Activated naive CD4-positive, alpha-beta T cell treated with anti-CD3 and anti-CD28 coated beads, Interleukin-2, amount 50 U/mL, for 72 hours (primary cell): ENCODE measurements at places on chromosomes 6 and 20.

GRCh38 chr20:39302312-39302711 is 340.2 kb downstream of the DHX35 start:
- no peak for DNase-seq

DNA sequence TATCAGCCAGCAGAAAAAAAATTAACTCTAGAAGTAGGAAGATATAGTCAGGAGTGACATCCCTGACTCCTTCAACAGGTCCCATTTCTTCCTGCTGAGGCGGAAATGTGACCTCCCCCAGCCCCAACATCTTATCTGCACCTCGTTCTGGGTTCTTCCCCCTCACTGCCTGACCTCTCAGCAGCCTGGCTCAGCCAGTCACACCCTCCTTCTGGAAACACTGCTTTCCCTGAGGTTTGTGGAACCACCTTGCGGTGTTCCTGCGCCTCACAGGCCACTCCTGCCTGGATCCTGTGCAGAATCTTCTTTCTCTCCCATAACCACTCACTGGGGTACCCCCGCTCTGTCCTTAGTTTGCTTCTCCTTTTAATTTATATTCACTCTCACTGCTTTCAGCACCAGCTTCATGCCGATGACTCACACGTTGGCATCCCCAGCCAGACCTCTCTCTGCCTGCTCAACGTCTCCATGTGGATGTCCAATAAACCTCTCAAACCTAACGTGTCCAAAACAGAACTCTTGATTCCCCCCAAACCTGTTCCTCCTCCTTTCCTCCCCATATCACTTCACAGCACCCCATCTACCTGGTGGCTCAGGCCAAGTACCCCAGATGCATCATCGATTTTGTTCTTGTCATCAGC is 222.8 kb upstream of the PLN start:
- no peak for DNase-seq

DNA sequence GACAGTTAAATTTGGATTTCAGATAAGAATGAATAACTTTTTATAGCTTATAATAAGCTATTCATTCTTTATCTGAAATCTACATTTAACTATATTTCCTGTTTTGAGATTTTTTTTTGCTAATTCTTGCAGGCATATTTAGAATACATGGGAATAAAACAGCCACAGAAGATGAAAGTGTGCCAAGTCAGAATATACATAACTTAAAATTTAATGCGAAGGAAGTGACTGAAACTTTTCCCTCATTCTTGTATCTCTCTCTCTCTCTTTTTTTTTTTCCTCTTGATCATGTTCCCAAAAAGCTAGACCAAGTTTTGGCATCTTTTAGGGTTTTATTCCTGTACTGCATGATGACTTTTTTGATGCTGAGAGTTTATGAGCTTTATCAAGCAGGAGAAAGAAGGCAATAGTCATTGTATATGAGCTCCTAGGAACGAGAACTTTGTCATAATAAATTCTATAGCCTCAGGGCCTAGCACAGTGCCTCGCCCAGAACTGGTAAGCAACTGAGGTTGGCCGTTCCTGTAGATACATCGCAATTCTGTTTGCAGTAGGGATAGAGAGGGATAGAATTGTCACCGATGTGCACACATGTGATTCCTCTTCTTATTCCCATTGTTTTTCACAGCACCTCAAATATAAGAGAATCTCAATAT is 205.2 kb downstream of the MYLK4 start:
- DNase-seq: no peak

DNA sequence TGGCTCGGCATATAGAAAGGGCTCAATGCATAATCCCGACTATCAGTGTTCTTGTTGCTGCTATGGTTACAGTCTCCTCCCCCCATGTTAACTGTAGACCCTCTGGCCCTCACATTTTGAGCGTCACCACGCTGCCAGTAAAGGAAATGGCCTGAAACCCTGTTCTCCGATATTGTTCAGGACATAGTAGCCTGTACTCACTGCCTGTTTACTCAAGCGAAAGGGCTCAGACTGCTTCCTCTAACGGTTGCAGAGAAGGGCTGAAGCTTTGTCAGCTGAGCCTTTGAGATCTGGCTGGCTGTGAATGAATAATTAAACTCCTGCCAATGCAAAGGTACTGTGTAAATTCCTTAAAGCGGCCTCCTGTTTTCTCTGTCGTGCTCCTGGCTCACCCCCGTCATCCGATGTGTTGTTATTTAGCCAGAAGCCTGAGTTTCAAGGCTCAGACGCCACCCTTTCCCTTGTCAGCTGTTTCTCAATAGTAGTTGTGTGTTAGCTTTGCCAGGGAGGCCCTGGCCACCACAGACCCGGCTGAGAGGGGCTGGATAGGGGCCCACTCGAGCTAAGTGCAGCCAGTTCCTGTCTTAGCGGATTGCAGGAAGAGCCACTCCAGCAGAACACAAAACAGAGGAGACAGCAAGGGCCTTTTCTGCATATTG is 31.2 kb upstream of the RALGAPA2 start:
- DNase-seq: no peak

DNA sequence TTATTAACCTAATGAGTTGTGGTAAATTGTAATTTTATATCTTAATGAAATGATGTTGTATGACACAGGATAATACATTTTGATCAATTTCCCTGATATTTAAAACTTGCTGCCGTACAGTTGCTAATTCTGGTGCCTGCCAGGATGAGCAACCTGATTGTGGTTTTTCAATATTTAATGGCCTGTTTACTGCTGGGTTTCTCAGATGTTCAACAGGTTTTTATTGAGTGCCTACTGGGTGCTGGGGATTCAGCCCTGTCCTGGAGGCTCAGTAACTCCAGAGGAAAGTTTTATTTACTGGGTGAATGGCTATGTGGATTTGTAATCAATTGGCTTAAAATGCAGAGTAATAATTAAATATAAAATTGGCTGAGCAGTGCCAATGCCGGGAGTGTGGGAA is 8.0 kb downstream of the TOX2 start:
- no peak for DNase-seq

DNA sequence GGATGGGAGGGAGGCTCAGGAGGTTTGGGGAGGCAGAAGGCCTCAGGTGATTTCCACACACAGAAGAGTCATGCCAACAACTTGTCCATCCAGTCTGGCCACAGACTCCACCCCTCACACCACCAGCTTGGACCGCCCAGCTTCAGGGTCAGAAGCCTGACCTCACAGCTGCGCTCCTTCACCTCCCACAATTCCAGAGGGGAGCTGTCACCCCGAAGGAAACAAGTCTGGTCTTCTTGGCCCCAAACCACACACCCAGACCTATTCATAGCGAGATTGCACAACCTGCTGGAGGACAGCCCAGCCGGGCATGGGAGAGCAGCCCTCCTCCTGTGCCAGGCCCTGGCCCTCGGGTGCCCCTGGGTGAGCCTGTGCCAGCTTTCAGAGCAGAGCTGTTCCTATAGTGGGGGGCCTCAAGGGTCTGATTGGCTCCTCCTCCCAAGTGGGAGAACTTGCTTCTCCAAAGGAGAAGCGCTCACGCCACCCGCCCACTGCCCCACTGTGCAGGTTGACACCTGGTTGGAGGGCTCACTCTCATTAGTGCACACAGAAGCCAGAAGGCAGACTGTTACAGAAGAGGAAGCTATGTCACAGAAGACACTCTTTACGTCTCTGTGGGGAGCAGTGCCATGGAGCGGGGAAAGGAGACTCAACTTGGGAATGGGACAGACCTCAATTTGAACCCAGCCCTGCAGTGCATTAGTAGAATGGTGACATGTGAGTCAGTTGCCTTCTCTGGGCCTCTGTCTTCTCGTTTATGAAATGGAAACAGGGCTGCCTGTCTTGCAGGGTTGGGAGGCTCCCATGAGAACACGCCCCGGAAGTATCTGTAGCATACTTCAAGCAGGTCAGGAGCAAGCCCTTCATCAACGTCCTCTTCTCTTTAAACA is 128.8 kb downstream of the FOXO3 start:
- DNase-seq: no peak

DNA sequence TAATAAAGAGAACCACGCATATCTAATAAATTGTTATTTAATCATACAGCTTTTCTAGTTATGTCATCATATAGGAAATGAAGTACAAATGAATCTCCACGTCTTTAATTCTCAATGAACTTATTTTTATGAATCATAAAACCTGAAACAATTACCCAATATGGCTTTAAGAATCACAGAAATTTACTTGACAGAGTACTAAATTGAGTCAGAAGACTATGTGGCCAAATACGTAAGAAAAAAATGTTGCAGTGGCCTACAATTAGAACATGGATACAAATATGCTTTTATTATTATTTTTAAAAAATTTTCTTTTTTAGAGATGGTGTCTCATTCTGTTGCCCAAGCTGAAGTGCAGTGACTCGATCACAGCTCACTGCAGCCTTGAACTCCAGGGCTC is 584.7 kb upstream of the SLC35B3 start:
- DNase-seq: no peak

- DNase-seq: no peak
Measured at GRCh38 chr6:162684961-162685360, 42.6 kb downstream of the PRKN start.

DNA sequence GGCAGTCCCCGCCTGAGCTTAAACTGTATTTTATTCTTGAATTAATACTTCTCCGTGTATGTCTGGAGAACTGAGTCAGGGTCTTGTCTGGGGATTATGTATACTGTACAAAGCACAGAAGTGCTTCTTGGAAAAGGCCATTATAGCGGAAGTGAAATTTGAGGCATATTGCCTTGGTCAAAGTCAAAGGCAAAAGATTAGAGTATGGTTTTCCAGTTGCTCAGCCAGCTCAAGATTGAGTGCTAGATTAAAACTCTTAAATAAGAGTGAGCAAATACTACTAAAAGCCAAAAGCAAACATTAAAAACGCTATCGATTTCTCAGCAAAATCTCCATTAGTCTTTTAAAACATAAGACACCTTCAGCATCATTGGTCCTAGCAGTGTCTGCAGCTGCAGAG is 207.7 kb upstream of the MAN1A1 start:
- DNase-seq: no peak

- DNase-seq: no peak
Measured at GRCh38 chr6:63452125-63452524, 120.2 kb upstream of the LOC128125822 start.

DNA sequence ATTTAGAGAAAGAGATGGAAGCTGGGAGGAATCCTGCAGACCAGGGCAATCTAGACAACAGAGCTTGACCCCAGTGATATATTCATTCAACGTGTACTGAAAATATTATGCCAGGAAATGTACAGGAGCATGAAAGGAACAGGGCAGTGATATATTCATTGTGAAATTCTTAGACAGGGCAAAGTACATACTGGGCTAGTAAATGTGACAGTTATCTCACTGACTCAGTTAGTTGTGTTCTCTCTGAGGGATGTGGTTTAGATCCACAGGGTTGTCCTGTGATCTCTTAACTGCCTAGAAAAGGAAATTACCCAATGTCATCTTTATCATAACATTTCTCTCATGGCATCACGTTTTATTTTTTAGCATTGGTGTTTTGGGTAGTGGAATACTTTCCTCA is 891.3 kb downstream of the EYS start:
- no peak for DNase-seq

DNA sequence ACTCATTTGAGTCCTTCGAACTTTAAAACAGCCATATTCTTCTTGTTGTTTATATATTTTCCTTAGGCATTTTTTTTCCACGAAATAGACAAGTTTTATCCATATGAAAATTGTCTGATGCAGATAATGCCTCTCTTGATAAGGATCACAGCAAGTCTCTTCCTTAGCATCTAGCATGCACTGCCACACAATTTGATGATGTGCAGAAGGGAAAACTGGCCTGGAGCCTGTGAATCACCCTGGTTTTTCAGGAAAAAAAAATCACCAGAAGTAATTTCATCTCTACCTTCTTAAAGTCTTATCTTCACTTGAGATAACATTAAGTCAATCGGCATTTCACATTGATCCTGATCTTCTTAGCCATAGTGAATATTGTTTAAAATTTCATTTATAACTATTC is 199.8 kb downstream of the TENT5A start:
- no peak for DNase-seq

- no peak for DNase-seq
Measured at GRCh38 chr20:58286729-58287128, 22.8 kb upstream of the RAB22A start.

GRCh38 chr6:147684906-147685305 is 176.4 kb downstream of the SAMD5 start:
- no peak for DNase-seq

DNA sequence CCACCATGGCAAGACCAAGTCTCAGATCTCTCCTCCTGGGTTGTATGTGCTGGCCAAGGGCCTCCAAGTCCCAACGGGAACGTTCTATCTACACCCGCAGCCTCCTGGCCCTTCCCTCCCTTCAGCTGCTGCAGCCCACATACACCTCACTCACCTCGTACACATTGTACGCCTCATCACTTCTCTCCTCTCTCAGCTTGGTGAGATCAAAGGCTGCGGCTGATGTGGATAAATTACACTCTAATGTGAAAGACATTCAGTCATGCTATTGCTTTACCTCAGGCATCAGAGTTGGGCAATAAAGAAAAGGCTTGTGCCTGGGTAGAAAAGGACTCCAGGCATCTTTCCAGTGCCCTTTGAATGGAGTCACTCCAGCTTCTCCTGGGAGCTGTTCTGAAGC is 135.3 kb upstream of the FOXQ1 start:
- DNase-seq: no peak

DNA sequence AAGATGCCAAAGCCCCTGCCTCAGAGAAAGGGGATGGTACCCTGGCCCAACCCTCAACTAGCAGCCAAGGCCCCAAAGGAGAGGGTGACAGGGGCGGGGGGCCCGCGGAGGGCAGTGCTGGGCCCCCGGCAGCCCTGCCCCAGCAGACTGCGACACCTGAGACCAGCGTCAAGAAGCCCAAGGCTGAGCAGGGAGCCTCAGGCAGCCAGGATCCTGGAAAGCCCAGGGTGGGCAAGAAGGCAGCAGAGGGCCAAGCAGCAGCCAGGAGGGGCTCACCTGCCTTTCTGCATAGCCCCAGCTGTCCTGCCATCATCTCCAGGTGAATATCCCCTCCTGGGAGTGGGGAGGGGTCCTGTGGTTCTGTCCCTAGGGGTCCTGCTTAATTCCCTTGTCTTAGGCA is 1.1 kb downstream of the MYLK2 start:
- no peak for DNase-seq

DNA sequence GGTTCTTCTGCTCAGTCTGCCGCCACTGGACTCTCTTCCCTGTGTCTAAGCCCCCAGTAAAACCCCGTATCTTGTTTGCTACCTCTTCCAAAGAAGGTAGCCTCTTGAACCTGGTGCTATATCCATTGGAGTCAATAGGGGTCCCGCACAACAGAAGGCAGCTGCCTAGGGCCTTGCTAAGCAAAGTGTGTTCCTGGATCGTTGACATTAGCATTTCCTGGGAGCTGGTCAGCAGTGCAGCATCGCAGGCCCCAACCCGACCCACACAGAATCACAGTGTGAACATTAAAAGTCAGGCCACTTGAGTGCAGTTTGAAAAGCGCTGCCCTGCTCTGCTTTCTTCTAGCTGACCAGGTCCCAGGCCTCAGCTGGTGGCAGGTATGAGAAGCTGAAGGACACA is 2.9 kb downstream of the ADA start:
- DNase-seq: no peak

- DNase-seq: no peak
Measured at GRCh38 chr6:101722991-101723579, 329.6 kb downstream of the GRIK2 start.

- peak; percentile 49 for DNase-seq
Measured at GRCh38 chr6:35079311-35080000, 61.7 kb downstream of the TCP11 start.
